H7 (cell line): ENCODE measurements at places on chromosomes 6 and 20.

DNA sequence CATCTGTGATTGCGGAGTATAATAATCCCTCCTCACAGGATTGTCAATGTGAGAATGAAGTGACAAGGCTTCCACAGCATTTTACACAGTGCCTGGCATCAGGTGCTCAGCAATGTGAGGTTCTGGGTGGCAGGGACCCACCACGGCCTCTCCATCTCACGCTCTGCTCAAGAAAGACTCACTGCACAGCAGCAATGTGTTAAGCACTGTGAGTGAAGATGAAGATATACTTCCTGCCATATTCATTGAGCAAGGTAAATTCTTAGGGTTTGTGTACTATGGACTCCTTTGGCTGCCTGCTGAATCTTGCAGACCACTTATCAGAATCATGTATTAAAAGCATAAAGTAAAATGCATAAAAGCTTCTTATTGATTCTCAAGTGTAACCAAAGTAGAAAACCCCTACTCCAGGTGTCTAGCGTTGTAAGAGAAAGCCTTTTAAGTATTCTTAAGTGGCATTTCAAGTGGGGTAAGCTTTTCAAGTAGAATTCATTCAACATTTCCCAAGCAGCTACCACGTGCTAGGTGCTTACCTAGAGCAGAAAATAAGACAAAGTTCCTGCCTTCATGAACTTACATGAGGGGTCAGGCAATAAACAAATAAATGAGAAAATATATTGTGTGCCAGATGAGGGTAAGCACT, 17.0 kb upstream of the MEP1A start:
- DNase-seq, result no peak

- DNase-seq, result peak; percentile 7
These were observed 184.2 kb downstream of the COL9A1 start for GRCh38 chr6:70118670-70119069.

DNA sequence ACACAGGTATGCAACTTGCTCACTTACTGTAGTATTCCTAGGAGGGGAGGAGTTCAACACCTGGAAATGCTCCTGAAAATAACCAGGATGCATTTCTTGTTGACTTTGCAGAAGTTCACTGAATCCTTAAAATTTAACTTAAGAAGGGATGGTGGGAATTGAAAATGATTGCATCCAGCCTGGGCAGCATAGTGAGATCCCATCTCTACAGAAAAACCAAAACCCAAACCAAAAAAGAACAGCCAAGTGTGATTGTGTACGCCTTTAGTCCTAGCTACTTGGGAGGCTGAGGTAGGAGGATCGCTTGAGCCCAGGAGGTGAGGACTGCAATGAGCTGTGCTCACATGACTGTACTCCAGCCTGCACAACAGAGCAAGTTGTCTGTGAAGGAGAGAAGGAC, 1.7 kb downstream of the DNAH8 start:
- no peak for DNase-seq

DNA sequence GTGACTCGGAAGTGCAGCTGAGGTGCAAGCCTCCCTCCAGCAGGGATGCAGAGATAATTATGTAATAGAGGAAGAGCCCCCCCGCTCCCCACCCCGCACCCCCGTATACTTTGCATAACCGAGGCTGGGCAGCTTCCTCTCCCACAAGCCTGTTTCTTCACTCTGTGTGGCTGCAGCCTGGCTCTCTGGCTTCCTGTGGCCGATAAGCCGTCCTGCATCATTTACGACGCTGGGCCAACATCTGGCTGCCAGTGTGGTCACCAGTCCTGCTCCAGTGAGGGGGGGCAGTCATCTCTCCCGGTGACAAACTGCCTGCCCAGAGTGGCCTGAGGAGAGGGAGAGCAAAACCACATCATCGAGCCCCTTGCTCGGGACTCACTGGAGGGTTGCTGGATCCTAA, 59.2 kb downstream of the RBM38 start:
- DNase-seq, result no peak

DNA sequence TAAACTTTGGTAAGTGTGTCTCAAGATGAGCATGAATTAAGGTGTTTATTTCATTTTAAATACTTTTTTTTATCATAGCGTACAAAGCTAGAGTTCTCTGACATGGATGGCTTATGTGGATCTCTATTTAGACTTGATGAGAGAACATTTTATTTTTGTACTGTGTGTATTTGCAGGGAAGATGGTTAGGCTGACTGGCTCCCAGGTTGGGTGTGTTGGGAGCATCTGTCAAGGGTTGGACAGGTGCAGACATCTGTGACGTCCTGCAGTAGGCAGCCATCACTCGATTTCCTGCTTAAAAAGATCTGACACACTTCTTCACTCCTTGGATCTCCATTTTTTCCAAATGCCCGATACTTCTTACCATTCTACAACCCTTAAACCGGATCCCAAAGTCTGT, 221.9 kb upstream of the QKI start:
- no peak for DNase-seq

DNA sequence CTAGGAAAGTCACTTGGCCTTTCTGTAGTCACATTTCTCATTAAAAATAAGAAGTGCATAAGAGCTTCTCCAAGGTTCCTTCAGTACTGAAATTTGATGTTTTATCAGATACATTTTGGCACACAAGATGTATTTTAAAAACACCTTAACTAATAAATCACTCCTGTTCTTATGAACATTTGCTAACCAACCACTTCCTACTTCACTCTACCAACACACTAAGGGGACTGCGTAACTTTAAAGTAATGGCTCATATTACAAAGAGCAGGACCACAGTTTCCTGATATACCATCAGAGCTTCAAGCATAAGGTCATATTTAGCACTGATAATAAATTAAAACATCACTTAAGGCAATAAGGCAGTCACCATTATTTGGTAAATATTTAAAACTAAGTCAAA, 104.4 kb downstream of the RALGAPA2 start:
- DNase-seq, result no peak

DNA sequence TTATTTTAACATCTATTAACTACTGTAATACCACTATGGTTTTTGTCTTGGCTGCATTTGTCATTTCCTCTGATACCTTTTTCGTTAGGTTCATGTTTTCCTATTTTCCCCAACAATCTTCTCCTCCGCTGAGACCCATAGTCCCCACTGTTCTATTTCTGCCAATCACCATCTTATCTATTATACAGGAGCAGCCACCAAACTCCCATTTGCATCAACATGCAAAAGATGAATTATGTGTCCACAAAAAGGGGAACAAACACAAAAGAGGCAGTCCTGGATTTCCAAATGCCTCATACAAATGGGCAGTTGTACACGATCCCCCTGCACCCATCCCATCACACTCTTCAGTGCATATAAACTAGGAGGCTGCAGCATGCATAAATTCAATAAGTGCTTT, 121.7 kb upstream of the MYLIP start:
- no peak for DNase-seq

DNA sequence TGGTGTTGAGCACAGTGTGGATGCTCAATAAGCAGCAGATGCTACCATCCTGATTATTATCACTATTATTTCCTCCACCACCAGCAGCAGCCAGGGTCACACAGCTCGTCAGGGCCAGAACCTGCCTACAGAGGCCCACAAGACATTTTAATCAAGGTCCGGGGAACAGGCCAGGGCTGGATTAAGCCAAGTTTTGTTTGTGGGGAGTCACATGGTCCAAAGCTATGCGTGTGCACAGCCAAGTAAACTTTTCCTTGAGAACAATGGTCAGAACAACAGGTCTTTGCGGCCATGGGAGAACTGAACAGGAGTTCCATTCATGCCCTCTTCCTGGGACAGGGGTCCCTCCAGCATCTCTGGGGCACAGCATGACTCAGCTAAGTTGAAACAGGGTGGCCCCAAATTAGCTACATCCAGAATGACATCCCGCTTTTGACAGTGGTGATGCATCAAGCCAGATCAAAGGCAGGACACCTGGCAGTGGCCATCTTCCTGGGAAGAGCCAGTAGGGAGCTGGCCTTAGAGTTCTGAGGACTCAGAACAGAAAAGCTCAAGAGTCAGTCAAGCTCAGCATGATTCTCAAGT, 11.7 kb downstream of the SNTA1 start:
- DNase-seq, result no peak

- DNase-seq, result peak; percentile 58
These were observed 11.2 kb upstream of the BHLHE23 start for GRCh38 chr20:63017826-63018411.

DNA sequence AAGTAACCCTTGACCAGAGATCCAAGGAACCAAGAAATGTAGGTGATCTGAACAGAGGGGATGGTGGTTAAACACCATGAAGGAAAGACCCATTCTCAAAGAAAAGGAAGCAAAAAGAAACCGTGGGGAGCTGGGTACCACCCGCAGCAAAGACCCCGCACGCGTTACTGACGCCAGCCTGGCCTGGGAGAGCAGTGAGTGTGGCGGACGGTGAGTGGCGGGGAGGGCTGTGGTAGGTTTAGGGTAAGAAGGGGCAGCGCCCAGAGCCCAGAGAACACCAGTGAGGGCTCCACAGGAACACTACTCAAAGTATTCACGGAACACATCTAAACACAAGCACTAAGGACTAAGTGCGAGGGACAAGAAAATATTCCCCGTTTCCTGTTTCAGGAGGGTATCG, 4.2 kb downstream of the GMEB2 start:
- no peak for DNase-seq

- DNase-seq, result no peak
These were observed 102.2 kb upstream of the EXOC2 start for GRCh38 chr6:795046-795685.

GRCh38 chr6:168718821-168719475, 278.0 kb downstream of the SMOC2 start:
- no peak for DNase-seq

GRCh38 chr6:119609865-119610264, 260.3 kb upstream of the MAN1A1 start:
- no peak for DNase-seq

DNA sequence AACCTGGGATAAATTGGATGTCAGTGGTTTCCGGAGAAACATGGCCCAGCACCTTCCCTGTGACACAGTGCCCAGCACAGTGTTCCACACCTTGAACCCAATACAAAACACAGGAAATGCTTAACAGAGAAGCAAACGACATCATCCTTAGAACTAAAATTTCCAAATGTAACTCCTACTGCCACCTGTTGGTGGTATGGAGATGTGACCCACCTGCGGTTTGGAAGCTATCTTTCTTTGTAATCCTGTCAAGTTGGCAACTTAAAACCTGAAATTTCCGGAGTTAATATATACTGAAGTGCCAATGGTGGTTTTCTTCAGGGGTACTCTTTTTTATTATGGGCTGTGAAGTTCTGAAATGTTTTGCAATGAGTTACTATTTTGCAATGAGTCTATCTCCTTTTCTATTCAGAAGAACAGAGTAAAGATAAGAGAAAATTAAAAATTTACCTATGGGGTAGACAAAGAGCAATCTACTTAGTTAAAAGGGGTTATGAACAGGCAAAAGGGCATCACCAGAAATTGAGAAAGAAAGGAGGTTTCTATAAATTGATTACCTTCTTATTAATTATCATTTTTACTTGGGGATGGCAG, 658.8 kb downstream of the PTPRT start:
- peak; percentile 45 for DNase-seq

- DNase-seq, result no peak
These were observed 2.8 kb upstream of the ZNF292 start for GRCh38 chr6:87152526-87152955.

DNA sequence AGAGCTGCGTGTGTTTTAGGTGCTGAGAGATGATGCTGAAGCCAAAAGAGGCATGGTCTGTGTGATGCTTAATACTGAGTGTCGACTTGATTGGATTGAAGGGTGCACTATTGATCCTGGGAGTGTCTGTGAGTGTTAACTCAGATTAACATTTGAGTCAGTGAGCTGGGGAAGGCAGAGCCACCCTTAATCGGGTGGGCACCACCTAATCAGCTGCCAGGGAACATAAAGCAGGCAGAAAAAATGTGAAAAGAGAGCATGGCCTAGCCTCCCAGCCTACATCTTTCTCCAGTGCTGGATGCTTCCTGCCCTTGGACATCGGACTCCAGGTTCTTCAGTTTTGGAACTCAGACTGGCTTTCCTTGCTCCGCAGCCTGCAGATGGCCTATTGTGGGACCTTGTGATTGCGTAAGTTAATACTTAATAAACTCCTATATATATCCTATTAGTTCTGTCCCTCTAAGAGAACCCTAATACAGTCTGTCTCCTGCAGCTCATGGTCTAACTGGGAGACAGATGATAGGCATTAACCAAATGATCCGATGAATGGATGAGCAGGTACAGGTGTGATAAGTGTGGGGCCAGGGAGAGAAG, 91.6 kb downstream of the TFAP2C start:
- no peak for DNase-seq

GRCh38 chr6:28683945-28684538, 158.4 kb downstream of the GPX5 start:
- peak; percentile 46 for DNase-seq

DNA sequence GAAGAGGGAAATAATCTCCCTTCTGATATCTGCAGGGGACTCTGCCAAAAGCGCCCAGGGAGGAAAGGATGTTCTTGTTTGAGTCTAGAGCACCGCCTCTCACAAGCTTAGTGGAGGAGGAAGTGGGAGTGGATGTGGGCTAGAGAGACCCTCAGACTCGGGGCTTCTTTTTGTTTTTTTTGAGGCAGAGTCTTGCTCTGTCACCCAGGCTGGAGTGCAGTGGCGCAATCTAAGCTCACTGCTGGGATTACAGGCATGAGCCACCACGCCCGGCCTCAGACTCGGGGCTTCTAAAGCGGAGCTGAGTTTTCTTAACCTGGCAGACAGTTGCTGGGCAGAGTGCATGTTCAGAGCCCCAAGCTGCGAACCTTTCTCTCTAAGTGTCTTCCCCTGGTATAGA, 310.8 kb downstream of the BMP7 start:
- no peak for DNase-seq

DNA sequence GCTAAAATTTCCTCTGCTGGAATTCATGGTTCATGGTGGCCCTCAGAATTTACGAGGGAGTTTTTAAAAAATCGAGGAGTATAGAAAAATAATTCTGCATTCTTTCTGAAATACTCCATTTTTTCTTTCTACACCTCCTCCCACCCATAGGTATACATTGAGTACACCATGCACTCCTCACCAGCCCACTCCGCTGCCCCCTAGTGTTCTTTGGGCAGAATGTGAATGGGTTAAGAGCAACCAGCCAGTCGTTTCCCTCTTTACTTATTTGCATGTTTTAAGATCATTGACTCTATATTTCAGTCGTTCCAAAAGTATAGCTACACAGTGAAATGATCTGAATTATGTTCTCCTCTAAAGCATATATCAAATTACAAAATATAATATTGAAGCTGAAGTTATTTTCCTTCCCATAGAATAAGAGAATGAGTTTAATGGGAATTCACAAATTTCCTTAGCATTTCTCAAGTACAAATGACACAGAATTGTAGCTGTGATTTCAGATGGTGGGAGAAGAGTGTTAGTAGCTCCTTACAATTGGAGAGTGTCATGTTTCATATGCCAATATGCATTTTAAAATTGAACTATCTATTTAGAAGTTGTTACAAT, 977.7 kb upstream of the SLC35B3 start:
- peak; percentile 19 for DNase-seq

GRCh38 chr6:35777356-35778102, 1.1 kb downstream of the CLPSL2 start:
- DNase-seq, result no peak
